ENCODE measurements at places on chromosomes 4 and X.

- DNase-seq, result no peak
Observed at GRCh38 chr4:43990551-43990950, 458.1 kb downstream of the KCTD8 start.

DNA sequence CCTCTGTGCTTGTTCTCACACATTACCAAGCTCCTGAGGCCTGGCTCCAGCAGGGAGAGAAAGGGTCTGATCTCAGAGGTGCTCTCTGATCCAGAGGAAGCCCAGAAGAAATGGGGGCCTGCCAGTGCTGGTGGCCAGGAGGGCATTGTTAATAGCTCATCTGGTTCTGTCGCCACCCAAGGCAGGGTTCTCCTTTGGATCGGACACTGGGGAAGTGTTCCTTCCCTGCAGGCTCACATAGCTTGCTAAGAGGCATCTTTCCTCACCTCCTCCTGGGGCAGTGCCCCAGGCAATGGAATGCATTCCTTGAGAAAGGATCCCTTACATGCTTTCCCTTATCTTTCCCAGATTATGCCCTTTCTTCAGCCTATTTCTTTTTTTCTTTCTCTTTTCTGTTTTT, 53.8 kb downstream of the RBM47 start:
- DNase-seq, result no peak

DNA sequence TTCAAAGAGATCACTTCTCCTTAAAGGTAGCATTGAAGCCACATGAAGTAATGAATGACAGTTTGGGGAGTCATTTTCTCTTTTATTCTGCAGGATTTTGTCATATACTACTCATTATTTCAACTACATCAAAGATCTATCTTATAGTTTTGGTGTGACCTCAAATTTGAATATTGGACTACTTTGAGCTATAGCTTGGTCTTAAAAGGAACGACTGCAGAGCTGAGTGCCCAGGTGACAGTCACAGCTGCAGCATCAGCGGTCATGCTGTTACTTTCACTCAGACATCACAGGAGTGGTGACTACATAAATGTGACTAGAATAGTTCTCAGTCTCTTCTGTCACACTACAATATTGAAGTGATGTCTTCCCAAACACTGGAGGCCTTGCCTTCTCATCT, 10.7 kb upstream of the SPCS3 start:
- DNase-seq, result no peak

GRCh38 chr4:85659610-85660218, 184.8 kb downstream of the ARHGAP24 start:
- no peak for DNase-seq

DNA sequence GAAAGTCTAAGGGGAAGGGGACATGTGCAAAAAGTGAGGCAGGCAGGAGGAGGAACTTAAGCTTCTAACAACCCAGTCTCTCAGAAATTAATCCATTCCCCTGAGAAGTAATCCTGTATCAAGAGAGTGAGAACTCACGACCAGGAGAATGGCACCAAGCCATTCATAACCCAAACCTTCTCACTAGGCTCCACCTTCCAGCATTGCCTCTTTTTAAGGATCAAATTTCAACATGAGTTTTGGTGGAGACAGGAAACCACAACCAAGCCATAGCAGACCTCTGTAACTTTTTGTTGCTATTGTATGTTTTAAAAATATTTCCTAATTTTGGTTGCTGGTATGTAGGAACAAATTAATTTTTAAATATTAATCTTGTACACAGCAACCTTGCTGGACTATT, 32.8 kb downstream of the PASD1 start:
- no peak for DNase-seq

GRCh38 chr4:177308847-177309521, 690 bp upstream of the NEIL3 start:
- DNase-seq, result no peak

- DNase-seq, result no peak
Observed at GRCh38 chr4:16909281-16909680, 10.8 kb upstream of the LDB2 start.

GRCh38 chr4:15373363-15373762, 54.5 kb upstream of the C1QTNF7 start:
- DNase-seq, result no peak

DNA sequence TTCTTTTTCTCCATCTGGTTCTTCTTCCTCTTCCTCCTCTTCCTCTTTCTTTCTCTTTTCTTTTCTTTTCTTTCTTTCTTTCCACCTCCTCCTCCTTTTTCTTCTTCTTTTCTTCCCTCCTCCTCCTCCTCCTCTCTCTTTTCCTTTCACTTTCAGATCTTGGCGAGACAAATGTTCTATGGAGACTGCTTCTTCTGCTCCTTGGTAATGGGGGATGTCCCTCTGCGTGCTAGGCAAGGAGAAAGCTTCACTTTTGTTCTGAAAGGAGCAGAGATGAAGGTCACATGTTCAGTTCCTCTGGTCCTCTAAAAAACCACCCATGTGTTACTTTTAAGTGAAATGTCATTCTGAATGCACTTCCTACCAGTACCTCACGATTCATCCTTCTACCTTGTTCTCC, 33.2 kb downstream of the NBDY start:
- DNase-seq, result no peak

GRCh38 chr4:71538528-71538927, 199.7 kb downstream of the SLC4A4 start:
- DNase-seq, result no peak

- no peak for DNase-seq
Observed at GRCh38 chr4:148632476-148632875, 190.3 kb upstream of the NR3C2 start.

- peak; percentile 44 for DNase-seq
Observed at GRCh38 chr4:109434007-109434971, 674 bp downstream of the SEC24B start.

DNA sequence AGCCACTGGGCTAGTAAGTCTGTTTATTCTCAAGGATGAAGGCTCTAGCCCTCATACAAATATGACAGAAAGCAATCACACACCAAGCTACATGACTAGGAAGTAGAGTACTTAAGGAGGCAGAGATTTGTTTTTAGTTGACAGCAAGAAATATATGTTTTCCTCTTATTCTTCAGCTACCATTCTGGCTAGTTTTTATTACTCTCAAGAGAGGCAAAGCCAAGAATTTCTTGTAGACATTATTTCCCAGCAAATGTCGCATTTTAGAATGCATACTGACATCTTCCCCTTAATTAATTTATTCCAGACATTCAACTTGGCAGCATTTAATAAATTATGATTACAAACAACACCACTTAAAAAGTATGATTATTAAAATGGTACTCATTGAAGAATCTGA, 23.4 kb upstream of the FAM9C start:
- DNase-seq, result no peak

GRCh38 chrX:146907391-146908240, 93.1 kb upstream of the CXorf51A start:
- DNase-seq, result no peak

DNA sequence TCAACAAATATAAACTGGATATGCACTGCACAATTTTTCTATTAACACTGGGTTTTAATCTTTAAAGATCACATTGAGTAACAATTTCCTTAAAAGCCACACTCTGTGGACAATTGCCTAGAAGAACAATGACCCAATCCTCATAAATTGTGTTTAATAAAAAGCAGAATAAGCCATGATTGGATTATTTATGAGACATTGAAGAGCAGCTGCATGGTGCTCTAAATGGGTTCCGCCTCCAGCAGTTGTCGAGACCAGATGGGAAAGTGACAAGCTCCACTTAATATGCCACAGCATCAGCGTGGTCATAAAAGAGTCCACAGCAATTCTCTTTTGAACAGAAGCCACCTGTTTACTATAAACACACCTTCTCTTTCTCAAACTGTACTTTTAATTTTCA, 635.2 kb upstream of the FRG1 start:
- peak; percentile 30 for DNase-seq

- no peak for DNase-seq
Observed at GRCh38 chr4:2928242-2929176, 34.7 kb downstream of the NOP14 start.

DNA sequence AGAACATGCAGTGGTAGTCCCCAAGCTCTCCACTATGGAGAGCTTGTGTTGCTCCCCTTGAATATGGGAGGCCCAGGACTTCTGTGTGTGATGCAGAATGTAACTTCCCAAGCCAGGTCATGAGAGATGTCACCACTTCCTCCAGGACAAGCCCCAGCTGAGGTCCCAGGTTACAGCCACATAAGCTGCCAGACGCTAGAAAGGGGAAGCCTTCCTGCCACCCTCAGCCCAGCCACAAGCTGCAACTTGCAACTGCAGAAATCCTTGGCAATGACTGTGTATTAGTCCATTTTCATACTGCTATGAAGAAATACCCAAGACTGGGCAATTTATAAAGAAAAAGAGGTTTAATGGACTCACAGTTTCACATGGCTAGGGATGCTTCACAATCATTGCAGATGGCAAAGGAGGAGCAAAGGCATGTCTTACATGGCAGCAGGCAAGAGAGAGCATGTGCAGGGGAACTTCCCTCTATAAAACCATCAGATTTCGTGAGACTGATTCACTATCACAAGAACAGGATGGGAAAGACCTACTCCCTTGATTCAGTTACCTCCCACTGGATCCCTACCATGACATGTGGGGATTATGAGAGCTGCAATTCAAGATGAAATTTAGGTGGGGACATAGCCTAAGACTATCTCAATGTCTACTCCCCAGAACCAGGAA, 91.5 kb upstream of the DHX15 start:
- no peak for DNase-seq

DNA sequence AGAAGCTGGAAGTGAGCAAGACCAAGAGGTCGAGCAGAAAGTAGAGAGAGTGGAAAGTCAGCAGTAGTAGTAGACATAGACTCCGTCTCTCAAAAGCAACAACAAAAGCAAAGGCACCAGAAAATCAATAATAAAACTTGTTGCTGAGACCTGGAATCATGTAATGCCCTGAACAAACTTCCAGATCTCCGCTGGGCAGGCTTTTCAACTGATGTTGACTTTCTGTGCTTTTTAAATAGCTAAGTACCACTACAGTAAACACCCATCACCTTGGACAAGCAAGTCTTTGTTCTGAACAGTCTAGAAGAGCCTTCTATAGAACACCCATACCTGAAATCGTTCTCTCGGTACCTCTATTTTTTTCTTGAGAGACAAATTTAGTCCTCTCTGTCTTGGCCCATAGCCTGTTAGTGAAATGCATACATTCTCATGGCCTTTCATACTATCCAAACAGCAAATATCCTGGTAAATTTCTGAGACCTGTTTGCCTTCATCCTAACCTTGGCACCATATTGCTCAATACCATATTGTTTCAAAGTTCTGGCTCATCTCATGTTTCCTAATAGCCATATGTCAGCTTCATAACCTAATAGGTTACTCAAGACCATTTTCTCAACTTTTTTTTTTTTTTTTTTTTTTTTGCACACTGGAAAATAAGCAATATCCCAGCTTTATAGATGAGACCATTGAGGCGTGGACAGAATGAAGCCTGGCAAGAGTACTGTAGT, 200.6 kb upstream of the RBPJ start:
- DNase-seq, result no peak

DNA sequence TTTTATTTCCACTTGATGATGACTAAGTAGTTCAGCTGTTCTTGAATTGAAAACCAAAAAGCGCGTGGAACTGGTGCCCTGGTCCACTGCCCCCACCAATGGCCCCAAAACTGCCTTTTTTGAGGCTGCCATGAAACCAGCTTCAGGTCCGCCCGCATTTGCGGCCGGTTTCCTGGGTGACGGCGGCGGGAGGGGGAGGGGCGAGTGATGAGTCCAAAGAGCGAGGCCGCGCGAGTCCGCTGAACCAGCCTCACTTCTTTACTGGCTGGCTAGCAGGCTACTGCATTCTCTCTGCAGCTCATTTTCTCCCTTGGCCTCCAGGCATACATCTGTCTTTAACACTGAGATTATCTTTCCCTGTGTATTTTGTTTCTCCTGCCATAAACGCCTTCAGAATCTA, 72.9 kb upstream of the FABP2 start:
- no peak for DNase-seq

- DNase-seq, result no peak
Observed at GRCh38 chrX:3712051-3712869, 1.2 kb downstream of the PRKX start.

- no peak for DNase-seq
Observed at GRCh38 chrX:67777148-67777547, 233.3 kb downstream of the AR start.

GRCh38 chr4:119498527-119498926, 130.1 kb downstream of the PDE5A start:
- no peak for DNase-seq

DNA sequence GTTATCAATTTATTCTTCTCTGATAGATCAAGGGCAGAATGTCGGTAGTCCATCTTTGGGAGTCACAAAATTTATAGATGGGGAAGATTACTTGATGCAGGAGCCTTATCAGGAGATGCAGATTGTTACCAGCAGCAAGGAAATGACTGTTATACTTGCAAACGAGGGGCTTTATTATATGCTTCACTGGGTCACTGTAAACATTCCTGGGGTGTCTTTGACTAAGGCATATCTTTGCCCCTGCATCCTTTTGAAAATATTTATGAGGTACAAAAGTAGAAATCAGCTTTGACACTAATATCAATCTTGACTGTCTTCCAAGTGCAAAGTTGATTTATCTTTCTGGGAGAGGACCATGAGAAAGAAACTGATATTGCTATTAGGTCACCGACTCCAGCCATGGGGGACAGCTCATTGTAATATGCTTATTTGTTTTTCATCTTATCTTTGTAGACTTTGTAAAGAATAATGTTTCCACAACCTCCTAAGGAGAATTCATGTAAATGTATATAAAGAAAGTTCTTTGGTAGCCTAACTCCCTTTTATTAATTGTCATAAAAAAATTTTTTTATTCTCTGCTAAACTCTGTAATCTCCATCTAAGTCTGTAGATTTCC, 177.3 kb upstream of the EMCN start:
- DNase-seq, result no peak

GRCh38 chr4:119286377-119287002, 35.4 kb downstream of the FABP2 start:
- DNase-seq, result peak; percentile 27

DNA sequence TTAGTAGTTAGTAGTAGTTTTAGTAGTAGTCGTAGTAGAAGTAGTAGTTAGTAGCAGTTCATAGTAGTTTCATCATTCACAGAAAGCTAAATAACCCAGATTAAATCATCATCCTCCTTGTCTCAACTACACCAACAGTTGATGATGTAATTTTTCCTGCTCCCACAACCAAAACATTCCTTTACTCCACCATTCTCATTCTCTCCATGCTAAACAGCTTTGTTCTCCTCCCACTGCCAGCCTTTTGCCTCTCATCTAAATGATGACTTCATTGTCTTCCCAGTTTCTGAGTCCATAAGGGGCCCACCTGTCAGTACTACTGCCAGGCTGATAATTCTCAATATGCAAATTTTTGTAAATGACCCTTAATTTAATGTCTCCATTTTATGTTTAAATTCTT, 68.9 kb downstream of the ARHGAP24 start:
- no peak for DNase-seq

Measured in right lung (tissue), 10 donors.